Smooth muscle cell of the brain vasculature (primary cell): ENCODE measurements at places on chromosomes 12 and 14.

DNA sequence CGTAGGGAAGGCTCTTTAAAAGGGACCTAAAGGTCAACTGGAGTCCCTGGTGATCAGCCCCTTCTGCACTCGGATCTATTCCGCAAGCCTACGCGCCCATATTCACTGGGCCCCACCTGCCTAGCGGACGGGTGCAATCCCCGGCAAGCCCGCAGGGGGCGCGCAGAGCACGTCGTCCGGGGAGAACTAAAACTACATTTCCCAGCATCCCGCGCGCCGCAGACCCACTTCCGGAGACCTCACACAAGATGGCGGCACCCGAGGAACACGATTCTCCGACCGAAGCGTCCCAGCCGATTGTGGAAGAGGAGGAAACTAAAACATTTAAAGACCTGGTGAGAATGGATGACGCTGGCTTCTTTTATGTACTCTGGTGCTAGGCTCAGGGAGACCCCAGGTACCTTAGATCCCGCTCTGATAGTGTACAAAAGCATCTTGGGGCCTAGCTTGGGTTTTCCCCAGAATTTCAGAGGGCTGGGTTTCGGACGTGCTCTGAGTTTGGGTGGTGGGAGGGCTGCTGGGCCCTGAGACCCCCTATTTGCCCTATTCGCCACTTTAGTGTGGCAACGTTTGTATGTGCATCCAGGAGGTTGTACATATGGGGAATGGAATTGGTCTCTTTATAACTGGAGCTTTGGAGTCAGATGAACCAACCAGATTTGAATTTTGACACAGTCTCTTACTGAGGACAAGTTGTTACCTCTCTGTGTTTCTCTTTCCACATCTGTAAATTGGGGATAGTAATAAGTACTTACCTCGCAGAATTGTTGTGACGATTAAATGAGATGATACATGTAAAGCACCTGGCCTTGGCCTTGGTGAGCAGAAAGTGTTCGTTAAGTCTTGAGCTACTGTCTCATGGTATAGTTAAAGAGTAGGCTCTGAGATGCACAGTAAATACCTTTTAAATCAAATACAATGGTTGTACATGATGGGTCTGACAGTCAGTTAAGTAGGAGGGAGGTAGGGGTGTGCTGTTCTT, at the start of gene DDX47:
DDX47 (plus strand) TSS at position 227 of the 982 bp plus-strand sequence; CDS start at position 249, 22 bp downstream.
- DNase-seq, result peak; percentile 73

- no peak for DNase-seq
Measured at GRCh38 chr14:65238456-65238855, 136.1 kb upstream of the MAX start.

- DNase-seq, result no peak
Measured at GRCh38 chr12:120215766-120216735, 15.1 kb upstream of the RPLP0 start.

- DNase-seq, result no peak
Measured at GRCh38 chr12:113435367-113435766, 13.2 kb downstream of the SDSL start.

- no peak for DNase-seq
Measured at GRCh38 chr12:45186762-45187161, 29.1 kb upstream of the ANO6 start.

DNA sequence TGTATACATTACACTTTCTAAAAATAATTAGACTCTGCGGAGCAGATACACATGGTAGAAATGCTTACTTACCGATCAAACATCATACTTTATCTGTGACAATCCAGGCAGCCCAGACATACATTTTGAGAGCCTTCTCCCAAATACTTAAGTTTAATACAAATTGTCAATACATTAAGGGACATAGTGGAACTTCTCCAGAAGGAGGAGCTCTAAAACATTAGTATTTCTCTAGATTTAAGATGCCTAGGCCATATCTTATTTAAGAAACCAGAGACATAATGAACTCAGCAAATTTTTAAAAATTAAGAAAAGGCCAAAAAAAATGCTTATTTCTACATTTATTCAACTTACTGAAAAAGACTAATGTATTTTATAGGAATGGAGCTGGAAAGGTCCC, 16.1 kb downstream of the ACSM4 start:
- no peak for DNase-seq

DNA sequence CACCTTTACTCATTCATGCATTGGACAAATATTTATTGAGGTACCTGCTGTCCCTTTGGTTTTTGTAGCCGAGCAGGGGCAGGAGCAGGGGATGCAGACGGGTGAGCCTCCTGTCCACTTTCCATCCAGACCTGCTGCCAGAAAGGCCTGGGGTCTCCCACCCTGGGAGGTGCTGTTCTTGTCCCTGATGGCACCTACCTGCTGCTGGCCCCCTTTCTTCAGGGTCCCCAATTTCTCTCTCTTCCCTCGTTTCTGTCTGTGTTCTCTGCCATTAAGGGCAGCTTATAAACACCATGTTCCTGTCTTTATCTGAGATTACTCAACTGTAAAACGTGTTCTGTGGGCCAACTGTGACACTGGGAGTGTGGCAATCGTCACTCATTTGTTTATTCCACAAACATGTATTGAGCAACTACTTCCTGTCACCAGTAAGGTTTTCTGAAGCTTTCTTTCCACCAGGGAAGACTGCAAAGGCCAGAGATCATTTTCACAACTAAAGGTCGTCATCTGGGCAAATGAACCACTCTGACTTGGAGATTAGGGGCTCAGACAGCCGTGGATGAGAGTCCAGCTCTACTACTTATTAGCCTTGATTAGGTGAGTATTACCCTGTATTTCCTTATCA, at the start of gene HAL:
HAL (minus strand) TSS at position 311 of the 625 bp plus-strand sequence. CDS start 434 bp downstream, outside the sequence.
- DNase-seq, result no peak

- DNase-seq, result no peak
Measured at GRCh38 chr14:76323331-76324050, 52.4 kb upstream of the ESRRB start.

DNA sequence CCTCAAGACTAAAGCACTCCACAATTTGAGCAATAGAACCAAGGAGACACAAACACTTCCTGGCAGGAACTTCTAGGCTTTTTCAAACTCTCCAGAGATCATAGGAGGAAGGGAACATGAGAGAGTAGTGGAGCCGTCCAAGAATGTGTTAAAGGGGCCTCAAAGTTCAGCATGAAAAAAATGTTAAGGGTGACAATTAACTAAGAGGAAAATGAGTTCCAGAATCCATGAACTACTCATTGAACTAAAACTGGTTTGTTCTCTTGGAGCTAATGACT, 122.0 kb downstream of the WIF1 start:
- DNase-seq, result no peak

DNA sequence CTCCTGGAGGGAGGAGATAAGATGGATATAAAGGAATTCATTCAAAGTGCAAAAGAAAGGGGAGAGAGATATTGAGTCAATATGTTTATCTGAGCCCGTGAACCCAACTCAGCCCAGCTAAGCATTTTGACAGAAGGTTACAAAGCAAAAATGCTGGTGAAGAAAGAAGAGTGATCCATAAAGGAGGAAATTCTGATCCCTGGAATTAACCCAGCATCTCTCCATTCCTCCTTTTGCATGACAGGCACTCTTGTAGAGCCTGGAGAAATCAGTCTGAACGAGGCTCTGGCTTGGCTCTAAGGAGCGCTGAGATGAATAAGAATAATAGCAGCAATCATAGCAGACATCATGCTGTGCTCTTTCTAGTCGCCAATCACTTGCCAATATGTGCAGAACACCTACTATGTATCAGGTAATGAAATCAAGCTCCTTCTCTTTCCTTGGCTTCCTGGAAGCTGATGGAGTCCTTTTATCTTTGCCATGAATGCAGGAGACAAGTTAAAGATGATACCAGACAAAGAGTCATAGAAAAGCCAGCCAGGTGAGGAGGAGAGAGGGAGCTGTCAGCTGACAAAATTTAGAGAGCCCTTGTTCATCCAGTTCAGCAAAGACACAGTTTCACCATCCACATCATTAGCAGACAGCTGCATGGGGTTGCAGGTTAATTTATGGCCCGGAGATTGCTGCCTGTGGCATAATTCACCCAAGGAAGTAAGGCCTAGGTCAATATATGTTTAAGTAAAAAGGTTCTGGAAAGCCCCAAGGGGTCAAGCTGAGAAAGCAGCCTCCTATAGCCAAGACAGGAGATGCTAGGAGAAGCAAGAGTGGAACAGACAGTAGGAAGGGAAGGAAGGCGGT, 476.5 kb upstream of the TBX3 start:
- no peak for DNase-seq

GRCh38 chr12:132139912-132140311, 4.2 kb downstream of the DDX51 start:
- no peak for DNase-seq

- peak; percentile 87 for DNase-seq
Measured at GRCh38 chr14:21071225-21072030, 1.3 kb downstream of the ARHGEF40 start.

DNA sequence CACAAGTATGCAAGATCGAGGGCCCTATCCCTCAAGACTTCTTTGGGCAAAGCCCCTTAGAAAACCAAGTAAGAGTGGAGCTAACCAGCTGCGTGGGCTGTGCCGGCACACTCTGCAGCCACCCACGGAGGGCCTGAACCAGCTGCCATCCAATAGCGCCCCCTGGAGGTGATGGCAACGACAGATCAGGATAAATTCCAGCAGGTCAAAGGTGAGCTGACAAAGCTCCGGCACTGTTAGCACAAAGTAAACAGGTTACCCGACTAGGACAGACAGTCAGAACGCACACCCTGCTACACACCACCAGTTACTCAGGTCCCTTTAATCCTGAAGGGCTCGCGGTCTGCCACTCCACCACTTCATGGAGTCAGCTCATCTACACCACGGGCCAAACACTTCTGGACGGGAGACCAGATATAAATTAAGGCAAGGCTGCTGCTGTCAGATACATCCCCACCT, 4.9 kb downstream of the ZBTB39 start:
- no peak for DNase-seq

GRCh38 chr12:33296529-33296928, 143.1 kb downstream of the SYT10 start:
- no peak for DNase-seq
